Articular chondrocyte of knee joint (primary cell): ENCODE measurements at places on chromosomes 13 and 19. TPM values are rescaled to one million over a fixed set of nuclear protein-coding genes. Genes with fewer than 3 reads are reported as not detected.

SOX1 gene
- total RNA-seq: not detected in 2 replicates

WBP4 gene
- 9.4 and 11.9 TPM in 2 replicates for total RNA-seq

RAB3A gene
- 0.65 and 1.2 TPM in 2 replicates for total RNA-seq

ZNF135 gene
- 5.2 and 8.9 TPM in 2 replicates for total RNA-seq
